CD4-positive, alpha-beta T cell treated with Interleukin-15 for 4 hours (primary cell): ENCODE measurements at places on chromosomes 12 and 14.

DNA sequence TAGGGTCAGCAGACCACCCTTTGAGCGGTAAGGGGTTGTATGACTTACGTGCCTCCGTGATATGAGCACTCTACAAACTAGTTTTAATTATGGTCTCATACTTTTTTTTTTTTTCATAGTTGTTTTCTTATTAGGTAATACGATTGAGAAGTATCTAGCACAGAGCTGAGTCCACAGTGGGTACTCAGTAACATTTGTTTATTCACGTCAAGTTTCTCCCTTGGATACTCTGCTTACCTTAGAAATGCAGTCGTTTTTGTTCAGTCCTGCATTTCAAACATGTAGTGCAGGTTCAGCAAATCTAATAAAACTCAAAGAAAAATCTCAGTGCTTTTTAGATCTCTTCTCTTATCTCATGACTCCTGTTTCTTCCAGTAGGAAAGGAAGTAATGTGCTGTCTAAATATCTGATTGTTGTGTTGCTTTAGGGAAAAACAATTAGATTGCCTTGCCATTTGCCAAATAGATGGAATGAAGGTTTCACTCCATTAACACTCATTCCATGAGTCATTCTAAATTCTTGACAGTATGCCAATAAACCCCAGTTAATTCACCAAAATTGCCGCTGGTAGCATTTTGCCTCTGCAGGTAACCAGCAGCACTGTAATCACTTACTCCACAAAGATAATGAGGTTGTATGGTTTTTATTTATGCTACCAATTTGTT is 118.9 kb downstream of the PTCSC3 start:
- DNase-seq: no peak

DNA sequence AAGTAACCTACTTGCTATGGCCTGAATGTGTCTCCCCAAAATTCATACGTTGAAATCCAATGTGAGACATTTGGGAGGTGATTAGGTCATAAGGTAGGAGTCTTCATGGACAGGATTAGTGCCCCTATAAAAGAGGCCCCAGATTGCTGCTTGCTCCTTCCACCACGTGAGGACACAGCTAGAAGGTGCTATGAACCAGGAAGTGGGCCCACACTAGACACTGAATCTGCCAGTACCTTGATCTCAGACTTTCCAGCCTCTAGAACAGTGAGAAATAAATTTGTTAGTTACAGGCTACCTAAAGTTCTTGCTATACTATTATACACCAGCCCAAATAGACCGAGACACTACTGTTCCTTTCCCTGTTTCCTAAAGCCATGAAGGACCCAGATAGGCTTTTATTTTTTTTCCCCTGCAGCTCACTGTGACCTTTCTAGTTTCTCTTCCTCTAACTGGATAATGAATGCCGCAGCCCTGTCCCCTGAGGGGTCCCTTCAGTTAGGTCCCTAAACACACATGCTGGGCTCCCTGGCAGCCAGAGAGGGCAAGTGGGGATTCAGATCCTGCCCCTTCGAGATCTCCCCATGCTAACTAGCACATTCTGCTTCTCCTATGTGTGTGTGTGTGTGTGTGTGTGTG is 19.3 kb downstream of the SLC25A3 start:
- no peak for DNase-seq

- DNase-seq: no peak
These were observed 1.3 kb downstream of the DDN start for GRCh38 chr12:48997719-48998496.

GRCh38 chr12:104321949-104322348 is 18.4 kb downstream of the EID3 start:
- DNase-seq: no peak

- no peak for DNase-seq
These were observed 904 bp upstream of the MAP4K5 start for GRCh38 chr14:50533241-50533705.

DNA sequence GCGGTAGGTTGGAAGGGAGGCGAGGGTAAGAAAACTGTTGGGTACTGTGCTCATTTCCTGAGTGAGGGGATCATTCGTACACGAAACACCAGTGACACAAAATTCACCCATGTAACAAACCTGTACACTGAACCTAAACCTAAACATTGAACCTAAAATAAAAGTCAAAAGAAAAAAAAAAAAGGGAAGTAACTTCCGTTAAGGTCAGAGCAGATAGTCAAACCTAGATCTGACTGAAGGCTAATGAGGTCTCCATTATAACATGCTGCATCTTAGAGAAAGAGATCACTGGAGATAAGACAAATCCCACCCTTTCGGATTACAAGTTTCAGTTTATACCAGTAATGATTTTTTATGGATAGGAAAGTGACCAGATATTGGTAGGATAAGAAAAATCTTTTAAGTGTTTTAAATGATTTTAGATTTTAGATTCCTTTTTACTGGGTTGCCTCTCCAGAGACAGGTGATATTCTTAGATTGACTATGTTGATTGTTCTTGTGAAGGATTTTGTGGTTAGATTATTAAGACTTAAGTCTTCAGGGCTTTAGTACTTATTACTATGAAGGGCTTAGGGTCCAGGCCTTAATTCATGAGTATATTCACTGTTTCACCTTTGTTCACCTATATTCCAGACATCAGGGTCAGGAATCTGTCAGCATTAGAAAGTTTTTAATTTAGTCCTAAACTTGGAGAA is 11.2 kb upstream of the NCKAP1L start:
- no peak for DNase-seq

- DNase-seq: no peak
These were observed 6.8 kb downstream of the EML5 start for GRCh38 chr14:88785911-88786310.

DNA sequence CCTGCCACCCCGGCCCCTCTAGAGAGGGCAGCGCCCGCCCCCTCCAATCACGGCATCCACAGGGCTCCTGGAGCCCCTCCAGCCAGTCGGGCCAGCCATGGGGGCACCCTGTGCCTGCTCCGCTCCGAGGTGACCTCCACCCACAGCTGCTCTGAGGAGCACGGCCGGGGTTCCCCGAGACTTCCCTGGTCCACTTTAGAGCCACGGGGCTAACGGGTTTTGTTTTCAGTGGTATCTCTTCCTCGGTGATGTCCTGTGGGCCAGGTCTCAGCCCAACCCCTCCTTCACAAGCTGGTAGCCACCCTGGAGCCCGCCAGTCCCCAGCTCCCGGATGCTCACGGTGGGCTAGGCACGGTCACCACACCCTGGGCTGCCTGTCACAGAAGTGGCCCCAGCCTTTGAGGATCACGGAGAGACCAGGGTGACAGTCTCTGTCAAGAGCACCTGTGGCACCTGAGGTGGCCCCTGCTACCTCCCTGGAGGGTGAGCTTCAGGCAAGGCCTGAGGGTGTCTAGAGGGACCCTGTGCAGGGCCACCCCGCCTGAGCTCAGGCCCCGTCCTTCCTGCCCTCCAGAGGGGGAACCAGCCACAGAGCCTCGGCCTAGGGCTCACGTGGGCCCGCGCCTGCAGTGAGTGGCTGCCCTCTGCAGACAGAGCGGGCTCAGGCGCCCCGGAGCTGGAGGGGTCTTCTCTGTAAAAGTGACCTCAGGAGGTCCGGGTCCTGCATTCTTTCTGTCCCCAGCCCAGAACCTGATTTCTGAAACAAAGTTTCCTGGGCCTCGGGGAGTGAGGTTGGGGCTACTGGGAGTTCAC is 146.0 kb upstream of the C14orf180 start:
- DNase-seq: no peak
